Activated CD8-positive, alpha-beta T cell treated with anti-CD3 and anti-CD28 coated beads, Interleukin-2, amount 10 ng/mL, durations not matched to agents 7 days and 5 days (primary cell): ENCODE measurements at places on chromosomes 1 and 21. TPM values are rescaled to one million over a fixed set of nuclear protein-coding genes. Genes with fewer than 3 reads are reported as not detected.

RNU1-4 gene
- total RNA-seq: 2,232 TPM

SLC35F3 gene
- total RNA-seq: 35.7 TPM

TTC39A gene
- not detected for total RNA-seq

CFAP57 gene
- total RNA-seq: not detected

E2F2 gene
- total RNA-seq: 80.3 TPM

TMEM51 gene
- total RNA-seq: 0.18 TPM

C4BPA gene
- total RNA-seq: not detected

DNA sequence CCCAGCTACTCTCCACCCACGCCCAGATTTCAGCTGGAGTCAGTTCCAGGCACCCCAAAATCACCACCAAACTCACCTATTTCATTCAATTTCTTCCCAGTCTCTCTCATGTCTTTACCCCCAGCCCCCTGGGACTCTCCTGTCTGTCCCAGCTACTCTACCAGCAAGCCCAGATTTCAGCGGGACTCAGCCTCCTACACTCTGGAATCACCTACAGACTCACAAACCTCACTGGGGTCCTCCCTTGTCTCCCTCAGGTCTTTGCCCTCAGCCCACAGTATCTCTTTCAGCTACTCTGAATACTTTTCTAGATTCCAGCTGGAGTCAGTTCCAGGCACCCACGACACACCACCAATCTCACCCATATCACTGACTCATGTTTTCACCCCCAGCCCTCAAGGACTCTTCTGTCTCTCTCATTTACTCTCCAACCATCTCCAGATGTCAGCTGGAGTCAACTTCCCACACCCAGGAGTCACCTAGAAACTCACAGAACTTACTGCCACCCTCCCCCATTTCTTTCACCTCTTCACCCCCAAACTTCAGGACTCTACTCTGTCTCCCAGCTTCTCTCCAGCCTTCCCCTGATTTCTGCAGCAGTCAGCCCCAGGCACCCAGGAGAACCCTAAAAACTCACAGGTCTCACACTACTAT is 1529.3 kb upstream of the TPTE start:
- DNase-seq: no peak
- H3K4me1 ChIP-seq: no peaks in the 10 kb centered on the region
- peaks cover 1% of the 10 kb centered on the region for H3K36me3 ChIP-seq
- no peak overlapping the region for H3K4me3 ChIP-seq
- no peaks in the 10 kb centered on the region for H3K27me3 ChIP-seq
- no peak overlapping the region for H3K27ac ChIP-seq

DNA sequence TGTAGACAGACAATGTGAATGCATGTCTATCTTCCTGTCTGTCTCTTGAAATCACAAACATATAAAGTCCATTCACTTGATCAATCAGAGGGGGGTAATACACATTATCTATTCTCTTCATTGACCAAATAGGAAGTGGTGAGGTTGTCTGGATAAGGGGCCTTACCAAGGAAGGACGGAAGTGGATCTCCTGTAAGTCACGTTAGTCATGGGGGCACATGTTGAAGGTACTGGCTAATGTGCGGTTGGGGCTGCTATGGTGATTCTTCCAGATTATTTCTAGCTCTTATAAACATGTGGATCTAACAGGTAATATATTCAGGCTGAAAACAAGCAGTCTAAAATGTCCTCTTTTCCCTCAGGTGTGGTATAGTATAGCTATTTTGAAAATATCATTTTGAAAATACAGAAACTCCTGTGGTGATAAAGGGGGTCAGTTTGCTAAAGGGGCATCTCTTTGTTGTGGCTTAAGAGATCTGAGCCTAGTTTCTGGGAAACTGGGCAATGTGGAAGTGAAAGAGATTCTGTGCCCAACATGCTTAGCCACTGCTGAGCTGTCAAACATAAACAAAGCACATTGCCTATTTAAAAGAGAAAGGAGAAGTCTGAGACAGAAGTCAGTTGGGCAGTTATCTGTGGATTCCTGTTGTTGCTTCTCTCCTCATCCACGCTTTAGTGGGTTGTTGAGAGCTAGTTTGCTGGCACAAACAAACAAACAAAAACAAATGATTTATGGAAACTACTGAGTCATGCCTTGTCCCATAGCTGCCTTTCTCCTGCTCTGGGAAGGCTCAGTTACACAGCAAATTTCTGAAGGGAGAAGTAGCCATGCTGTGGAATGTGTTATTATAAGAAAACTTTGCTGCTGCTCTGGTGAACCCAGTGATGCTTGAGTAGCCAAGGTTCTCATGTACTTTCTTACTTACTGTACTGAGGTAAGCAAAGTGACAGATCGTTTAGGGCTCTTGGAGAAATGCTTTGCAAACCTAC is 166.9 kb downstream of the HLX start:
- no peaks in the 10 kb centered on the region for H3K4me1 ChIP-seq
- no peak for DNase-seq
- no peaks in the 10 kb centered on the region for H3K36me3 ChIP-seq

- no peak overlapping the region for H3K4me3 ChIP-seq
- DNase-seq: no peak
- H3K27ac ChIP-seq: no peak overlapping the region
Observed at GRCh38 chr21:40120940-40121575, 253.8 kb downstream of the PCP4 start.

DNA sequence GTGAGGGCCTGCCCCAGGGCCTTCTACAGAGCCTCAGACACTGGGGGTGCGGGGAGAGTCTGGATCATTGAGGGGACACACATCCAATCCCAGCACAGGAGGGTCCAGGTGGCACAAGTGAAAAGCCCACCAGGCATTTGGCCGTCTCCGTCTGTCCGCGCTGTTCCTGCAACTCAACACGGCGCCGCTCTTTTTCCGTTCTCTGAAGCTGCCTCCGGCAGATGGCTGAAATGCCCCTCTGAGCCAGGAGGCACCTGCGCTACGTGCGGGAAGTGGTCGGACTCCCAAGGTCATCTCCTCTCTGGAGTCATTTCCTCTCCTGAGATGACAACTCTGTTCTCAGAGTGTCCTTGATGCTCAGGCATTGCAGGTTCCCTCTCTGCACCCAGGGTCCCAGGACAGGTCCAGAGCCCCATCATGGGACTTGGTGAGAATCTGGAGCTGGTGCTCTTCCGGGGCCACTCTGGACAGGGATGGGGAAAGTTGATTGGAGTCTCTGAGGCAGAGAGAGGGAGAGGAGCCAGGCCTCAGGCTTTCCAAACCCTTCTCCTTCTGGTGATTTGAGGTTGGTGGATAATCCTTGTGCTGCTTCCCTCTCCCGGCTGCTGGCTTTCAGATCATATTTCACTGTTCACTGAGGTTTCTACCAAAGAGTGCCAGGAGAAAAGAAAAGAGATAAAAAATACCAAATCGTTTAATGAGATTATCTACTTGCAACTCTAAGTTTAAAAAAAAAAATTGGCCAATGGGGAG is 14.0 kb upstream of the MIXL1 start:
- no peaks in the 10 kb centered on the region for H3K27me3 ChIP-seq
- DNase-seq: no peak
- no peak overlapping the region for H3K4me3 ChIP-seq

DNA sequence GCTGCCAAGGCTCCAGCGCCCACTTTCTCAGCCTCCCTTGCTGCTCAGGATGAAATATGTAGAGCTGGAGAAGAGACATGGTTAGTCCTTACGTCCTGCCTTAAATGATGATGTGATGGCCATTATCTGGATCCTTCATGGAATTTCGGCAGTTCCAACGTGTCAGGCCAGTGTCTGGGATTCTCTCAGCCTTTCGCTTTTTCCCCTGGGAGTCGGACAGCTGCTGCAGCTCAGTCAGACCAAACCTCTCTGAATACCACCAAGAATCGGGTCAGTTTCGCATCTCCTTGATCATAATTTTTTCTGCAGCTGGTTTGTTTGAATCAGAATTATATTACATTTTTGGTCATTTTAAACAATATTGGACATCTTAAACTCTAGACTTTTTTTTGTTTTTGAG is 22.3 kb upstream of the KLHDC8A start:
- no peak overlapping the region for H3K4me3 ChIP-seq
- no peak for DNase-seq
- H3K36me3 ChIP-seq: no peaks in the 10 kb centered on the region
- H3K27me3 ChIP-seq: peaks cover 18% of the 10 kb centered on the region
- no peak overlapping the region for H3K27ac ChIP-seq

DNA sequence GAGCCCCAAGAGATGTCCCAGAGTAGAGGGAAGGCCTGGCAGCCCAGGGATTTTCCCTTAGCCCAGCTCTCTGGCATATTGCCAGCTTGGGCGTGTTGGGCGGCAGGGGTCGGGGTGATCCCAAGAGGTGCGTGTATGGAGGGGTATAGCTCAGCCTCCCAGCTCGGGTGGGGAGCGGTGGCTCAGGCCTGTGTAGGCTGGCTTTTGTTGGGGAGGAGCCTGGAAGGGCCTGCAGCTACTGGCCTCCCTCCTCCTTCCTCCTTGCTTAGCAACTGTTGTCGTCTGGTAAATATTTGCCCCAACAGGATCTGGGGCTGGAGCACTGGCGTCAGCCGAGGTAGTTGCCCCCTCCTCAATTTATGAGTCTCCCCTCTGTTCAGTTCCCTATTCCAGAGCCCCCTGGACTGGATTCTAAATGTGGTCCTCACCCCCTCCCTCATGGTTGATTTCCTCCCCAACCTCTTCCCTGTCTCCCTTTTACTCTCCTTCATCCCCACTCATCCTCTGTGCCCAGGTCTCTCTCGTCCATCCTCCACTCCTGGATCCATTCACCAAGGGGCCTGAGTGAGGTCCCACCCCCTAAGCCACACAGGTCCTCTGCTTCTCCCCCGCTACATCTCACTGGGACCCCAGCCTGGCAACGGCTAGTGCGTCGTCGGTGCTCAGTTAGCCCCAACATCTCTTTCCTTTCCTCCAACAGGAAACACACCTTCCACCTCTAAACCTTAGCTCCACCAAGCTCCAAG is 10.3 kb upstream of the LMNA start:
- no peak overlapping the region for H3K4me3 ChIP-seq
- H3K27ac ChIP-seq: peak overlapping the region; percentile 12
- peaks cover 35% of the 10 kb centered on the region for H3K27me3 ChIP-seq

- peaks cover 6% of the 10 kb centered on the region for H3K27me3 ChIP-seq
- no peak for DNase-seq
- H3K4me1 ChIP-seq: no peaks in the 10 kb centered on the region
Observed at GRCh38 chr1:231643935-231644237, 17.3 kb downstream of the DISC1 start.

GRCh38 chr1:67110352-67110751 is 24.4 kb downstream of the C1orf141 start:
- H3K4me1 ChIP-seq: no peaks in the 10 kb centered on the region
- H3K27me3 ChIP-seq: no peaks in the 10 kb centered on the region
- DNase-seq: no peak
- H3K36me3 ChIP-seq: no peaks in the 10 kb centered on the region
- no peak overlapping the region for H3K27ac ChIP-seq

GRCh38 chr1:205978676-205979075 is 24.5 kb downstream of the RAB7B start:
- peaks cover 5% of the 10 kb centered on the region for H3K27me3 ChIP-seq
- no peaks in the 10 kb centered on the region for H3K36me3 ChIP-seq
- no peak for DNase-seq
- H3K4me3 ChIP-seq: no peak overlapping the region
- H3K27ac ChIP-seq: no peak overlapping the region

GRCh38 chr1:81509594-81509993 is 291.1 kb upstream of the ADGRL2 start:
- no peaks in the 10 kb centered on the region for H3K4me1 ChIP-seq
- DNase-seq: no peak
- H3K4me3 ChIP-seq: no peak overlapping the region

DNA sequence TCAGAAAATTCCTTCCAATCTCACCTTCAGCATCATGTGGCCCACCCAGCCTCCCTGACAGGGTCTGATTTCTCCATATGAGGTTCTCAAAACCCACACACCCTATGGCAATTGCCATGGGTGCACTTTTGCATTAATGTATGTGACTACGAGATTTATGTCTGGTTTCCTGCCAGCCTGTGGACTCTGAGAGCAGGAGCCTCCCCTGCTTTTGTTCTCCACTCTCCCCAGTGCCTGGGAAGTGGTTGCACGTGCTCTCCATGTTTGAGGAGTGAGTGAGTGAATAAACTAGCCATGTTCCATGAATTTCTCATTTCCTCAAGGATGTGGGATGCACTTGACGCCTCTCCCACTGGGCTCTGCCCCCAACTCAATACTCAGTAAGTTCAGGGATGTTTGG is 91.2 kb downstream of the ACTL8 start:
- H3K27me3 ChIP-seq: no peaks in the 10 kb centered on the region
- H3K4me3 ChIP-seq: no peak overlapping the region
- no peaks in the 10 kb centered on the region for H3K4me1 ChIP-seq
- no peak for DNase-seq
- no peak overlapping the region for H3K27ac ChIP-seq
- H3K36me3 ChIP-seq: no peaks in the 10 kb centered on the region

DNA sequence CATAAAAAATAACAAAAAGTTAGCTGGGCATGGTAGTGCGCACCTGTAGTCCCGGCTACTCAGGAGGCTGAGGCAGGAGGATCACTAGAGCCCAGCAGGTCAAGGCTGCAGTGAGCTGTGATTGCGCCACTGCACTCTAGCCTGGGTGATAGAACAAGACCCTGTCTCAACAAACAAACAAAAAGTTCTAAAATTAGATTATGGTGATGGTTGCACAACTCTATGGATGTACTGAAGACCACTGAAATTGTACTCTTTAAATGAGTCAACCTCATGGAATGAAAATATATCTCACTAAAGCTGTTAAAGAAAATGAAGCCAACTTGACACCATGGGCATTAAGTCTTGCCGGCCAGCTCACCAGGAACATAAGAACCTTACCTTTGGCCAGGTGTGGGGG is 9.1 kb downstream of the MRAP start:
- peaks cover 10% of the 10 kb centered on the region for H3K4me1 ChIP-seq
- no peak overlapping the region for H3K27ac ChIP-seq
- H3K36me3 ChIP-seq: peaks cover 15% of the 10 kb centered on the region
- H3K27me3 ChIP-seq: no peaks in the 10 kb centered on the region
- no peak for DNase-seq

- H3K27me3 ChIP-seq: no peaks in the 10 kb centered on the region
- H3K36me3 ChIP-seq: no peaks in the 10 kb centered on the region
- H3K4me3 ChIP-seq: no peak overlapping the region
- no peak overlapping the region for H3K27ac ChIP-seq
Observed at GRCh38 chr1:118122234-118123004, 62.6 kb downstream of the SPAG17 start.

GRCh38 chr1:217012659-217013058 is 289.4 kb upstream of the ESRRG start:
- no peaks in the 10 kb centered on the region for H3K27me3 ChIP-seq
- DNase-seq: no peak
- H3K4me3 ChIP-seq: no peak overlapping the region
- no peaks in the 10 kb centered on the region for H3K4me1 ChIP-seq
